Left lung (tissue), 14 donors: ENCODE measurements at places on chromosomes 6 and 20. TPM values are rescaled to one million over a fixed set of nuclear protein-coding genes. Genes with fewer than 3 reads are reported as not detected.

Gene ULBP2
- 2.2 TPM for polyA plus RNA-seq

Gene ARHGAP18
- polyA plus RNA-seq = 76.4 TPM

Gene SLC2A10
- polyA plus RNA-seq = 20.7 TPM

Gene IRF4
- 0.31 TPM for polyA plus RNA-seq

Gene ELOVL4
- 1.7 TPM for polyA plus RNA-seq

Gene DTD1
- 25.9 TPM for polyA plus RNA-seq

Gene TGM2
- polyA plus RNA-seq = 117 TPM

Gene TCF15
- polyA plus RNA-seq = 1.1 TPM

Gene B3GAT2
- 1.7 TPM for polyA plus RNA-seq

DNA sequence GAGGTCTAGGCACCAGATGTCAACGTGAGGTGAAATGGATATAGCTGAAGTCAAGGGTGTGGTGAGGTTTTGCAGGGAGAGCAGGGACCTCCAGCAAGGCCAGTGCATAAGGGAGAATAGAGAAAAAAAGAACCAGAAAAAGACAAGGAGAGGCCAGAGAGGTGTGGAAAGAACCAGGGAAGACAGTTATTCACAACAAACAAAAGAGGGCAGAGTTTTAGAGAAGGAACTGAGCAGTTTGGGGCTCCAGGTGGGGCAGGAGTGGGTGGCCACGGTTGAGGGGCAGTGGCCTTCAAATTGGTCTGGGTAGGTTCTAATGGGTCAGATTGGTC lies 11.6 kb upstream of the NQO2 start:
- DNase-seq = no peak

DNA sequence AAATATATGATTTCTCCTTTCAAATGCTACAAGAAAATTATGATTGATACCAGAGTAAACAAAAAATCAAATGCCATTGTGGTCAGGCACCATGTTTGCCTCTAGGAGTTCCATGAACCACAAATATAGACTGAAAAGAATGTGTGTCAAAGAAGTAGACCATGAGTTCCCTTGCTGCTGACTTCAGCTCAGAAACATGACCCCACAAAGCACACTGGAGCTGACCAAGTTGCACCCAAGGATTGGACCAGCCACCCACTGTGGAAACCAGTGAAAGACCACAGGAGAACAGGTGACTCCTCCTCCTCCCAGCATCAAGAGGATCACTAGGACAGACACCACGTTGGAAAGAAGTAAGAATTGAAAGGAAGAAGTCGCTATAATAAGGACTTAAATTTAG lies 90.8 kb upstream of the TENT5A start:
- DNase-seq = no peak

DNA sequence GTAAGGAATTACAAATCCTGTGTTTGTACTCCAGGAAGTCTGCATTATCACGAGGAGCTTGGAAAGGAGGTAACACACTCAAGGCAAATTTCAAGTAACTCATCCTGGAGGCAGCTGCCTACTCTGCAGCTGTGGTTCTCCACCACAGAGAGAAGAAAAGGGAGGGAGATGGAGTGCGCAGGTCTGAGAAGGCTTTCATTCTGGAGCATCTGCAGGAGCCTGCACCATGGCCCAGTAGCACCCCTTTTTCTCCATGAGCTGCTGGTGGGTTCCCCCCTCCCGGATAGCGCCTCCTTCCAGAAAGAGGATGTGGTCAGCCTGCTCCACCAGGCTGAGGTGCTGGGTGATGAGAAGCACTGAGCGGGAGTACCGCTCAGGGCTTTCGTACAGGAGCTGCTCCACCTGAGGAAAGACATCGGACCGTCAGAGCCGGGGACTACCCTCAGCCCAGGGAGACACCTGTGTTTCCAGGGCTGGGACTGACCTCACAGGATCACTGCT lies 1.6 kb upstream of the PSMB8 start:
- no peak for DNase-seq

DNA sequence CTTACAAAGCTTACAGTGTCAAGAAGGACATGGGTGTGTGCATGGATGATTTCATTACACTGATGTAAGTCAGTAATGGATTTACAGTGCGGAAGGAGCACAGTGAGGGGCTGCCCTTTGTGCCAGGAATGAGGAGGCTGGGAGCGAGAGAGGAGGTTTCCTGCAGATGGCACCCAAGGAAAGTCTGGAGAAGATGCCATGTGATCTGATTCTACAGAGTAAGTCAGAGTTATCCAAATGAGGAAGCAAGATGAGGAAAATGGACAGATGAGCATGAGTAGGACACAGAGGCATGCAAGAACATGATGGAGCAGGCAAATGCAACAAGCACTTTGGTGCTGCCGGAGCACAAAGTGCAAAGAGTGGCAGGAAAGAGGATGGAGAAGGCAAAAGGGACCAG lies 29.7 kb downstream of the MAP7 start:
- DNase-seq = no peak

- no peak for DNase-seq
Observed at GRCh38 chr6:12356983-12357972, 67.1 kb downstream of the EDN1 start.

DNA sequence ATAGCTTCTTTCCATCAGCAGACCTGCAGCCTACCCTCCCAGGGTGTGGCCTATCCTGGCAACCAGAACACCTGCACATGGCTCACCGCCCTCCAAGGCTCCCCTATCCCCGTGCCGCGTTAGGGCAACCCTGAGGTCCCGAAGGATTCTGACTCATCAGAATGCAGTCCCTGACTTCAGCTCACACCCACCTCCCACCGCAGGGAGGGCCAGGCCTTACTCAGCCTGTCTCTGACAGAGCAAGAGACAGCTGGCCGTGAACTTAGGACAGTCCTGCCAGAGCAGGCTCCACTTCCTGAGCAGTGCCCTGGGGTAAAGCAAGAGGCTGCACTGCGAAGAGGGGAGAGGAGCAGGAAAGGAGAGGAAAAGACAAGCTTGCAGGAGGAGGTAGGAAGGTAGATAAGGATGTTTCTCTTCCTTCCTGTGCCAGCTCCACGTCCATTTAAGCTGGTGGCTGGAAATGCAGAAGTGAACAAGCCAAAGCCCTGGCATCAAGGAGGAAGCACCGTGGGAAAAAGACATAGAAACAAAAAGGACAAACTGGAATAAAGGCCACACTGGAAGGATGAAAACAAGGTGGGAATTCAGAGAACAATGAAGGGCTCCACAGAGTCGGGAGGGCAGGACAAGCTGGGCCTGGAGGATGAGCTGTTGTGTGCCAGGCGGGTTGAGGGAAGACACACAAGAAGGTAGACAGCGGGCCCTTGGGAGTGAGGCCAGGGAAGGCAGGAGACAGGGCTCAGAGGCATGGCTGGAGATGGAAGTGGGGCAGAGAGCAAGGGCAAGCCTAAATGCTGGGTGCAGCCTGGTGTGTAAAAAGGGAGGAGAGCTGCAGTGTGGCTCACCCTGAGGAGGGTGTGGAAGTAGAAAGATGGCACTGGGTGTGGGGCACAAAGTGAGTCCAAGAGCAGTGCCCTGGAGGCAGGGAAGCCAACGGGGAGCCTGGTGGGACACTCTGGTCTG lies 102.7 kb downstream of the SLC23A2 start:
- DNase-seq = no peak

- DNase-seq = no peak
Observed at GRCh38 chr20:2657241-2657640, 4.8 kb downstream of the NOP56 start.

DNA sequence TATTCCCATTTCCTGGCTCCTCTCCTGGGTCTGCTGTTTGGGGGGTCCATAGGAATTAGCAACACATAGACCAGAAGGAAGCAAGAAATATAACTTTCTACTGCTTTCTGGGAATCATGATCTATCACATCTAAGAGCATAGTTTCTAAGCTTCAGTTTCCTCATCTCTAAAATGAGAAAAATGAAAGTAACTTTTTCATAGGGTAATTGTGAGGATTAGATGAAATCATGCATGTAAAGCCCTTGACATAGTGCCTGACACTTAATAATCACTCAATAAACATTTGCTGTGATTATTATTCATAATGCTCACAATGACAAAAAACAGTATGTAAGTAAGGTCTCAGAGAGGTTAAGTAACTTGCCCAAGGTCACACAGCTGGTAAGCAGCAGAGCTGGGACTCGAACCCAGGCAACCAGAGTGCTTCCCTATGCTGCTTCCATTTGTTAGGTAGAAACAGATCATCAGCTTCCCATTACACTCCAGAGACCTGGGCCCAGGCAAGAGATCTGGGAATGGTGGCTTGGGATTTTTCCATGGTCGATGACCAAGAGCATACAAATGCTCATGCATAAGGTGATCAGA lies 86.6 kb upstream of the MAFB start:
- no peak for DNase-seq

DNA sequence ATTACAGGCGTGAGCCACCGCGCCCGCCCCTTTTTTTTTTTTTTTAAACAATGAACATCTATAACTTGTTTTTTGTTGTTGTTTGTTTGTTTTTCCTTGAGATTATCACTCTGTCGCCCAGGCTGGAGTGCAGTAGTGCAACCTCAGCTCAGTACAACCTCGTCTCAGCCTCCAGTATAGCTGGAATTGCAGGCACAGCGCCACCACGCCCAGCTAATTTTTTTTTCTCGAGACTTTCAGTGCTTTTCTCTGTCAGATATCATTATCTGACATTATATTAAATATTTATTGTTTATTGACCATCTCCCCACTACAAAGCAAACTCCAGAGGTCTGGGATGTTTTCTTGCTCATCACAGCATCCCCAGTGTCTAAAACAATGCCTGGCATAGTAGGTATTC lies 2.3 kb upstream of the DLK2 start:
- DNase-seq = no peak

- DNase-seq = no peak
Observed at GRCh38 chr6:39466631-39467030, 144.1 kb upstream of the KCNK16 start.

DNA sequence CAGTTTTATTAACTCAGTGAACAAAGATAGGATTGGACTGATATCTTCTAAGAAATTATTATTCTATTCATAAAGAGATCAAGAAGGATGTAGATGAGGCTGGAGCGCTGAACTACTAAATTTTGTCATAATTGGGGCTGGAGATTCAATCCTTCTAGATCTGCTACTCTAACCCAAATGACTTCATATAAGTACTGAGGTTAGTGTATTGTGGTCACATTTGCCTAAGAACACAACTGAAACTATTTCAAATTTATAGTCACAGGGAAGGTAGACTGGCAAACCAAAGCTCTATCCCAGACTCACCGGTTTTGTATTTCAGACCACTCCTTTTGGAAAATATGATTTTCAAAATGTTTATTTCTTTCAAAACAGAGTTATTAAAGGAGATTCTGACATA lies 96.7 kb downstream of the BMP5 start:
- no peak for DNase-seq

DNA sequence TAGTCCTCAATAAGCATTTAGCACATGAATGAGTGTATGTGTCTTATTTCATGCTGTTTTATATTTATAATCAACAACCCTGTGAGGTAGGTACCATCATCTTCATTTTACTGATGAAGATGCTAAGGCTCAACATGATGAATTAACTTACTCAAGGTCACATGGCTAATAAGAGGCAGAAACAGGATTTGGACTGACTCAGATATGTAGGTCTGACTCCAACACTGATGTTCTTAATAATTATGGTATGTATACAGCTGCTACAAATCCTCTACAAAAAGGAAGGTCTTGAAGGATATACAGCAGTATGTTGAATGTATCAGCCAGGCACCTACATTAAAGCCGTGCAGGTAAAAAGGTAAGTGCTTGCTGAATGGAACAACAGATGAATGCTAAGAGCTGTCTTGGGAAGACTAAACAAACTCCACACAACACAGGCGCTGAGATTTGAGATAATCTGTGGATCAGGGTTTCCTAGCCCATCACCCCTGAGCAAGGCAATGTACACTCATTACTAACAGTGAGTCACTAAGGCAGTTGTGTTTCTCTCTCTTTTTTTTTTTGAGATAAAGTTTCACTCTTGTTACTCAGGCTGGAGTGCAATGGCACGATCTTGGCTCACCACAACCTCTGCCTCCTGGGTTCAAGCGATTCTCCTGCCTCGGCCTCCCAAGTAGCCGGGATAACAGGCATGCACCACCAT lies 31.9 kb downstream of the TTI1 start:
- no peak for DNase-seq

GRCh38 chr6:162343936-162344645 lies 383.5 kb downstream of the PRKN start:
- DNase-seq = peak; percentile 23

GRCh38 chr20:37564388-37565133 lies 36.9 kb upstream of the BLCAP start:
- DNase-seq = peak; percentile 88

- peak; percentile 65 for DNase-seq
Observed at GRCh38 chr6:158231551-158232315, 63.6 kb downstream of the GTF2H5 start.

DNA sequence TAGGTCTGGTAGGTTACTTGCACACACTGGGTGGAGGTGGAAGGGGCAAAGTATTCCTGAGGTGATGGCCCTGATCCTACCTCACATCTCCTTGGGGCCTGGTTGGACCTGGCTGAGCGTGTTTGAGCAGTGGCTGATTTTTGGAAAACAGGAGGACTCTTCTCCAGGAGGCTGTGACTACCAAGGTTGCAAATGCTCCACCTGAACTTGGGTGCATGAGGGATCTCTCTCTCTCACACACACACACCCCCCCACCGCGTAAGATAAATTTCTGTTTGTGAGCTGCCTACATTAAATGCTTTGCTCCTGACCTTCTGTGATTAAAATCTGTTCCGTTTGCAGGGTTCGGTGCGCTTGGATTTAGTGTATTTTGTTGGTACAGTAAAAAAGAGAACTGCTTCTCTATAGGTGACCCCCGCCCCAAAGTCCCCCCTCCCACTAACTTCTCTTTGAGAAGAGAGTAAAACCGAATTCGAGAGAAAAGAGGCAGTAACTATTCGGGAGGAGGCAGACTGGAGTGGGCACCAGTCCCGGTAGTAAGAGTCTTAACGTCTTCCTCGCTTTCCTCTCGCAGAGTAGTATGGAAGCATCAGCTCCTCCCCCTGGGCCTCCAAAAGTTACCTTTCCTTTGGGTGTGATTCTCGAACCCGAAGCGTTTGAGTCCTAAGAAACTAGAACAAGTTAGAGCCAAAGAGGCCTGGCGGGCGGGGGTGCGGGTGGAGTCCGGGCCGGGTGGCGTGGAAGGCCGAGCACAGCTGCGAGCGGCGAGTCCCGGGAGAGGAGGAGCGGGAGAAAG lies 585 bp upstream of the DSE start:
- no peak for DNase-seq
